Cortex of kidney (tissue), 1 donor: ENCODE measurements at places on chromosomes 2 and 18.

- DNase-seq = no peak
These were observed 233.1 kb downstream of the SEPTIN10 start for GRCh38 chr2:109380502-109381326.

- DNase-seq = no peak
These were observed 55.2 kb downstream of the TMEM247 start for GRCh38 chr2:46534589-46534988.

GRCh38 chr2:136448432-136448831 is 316.9 kb upstream of the THSD7B start:
- DNase-seq = no peak

DNA sequence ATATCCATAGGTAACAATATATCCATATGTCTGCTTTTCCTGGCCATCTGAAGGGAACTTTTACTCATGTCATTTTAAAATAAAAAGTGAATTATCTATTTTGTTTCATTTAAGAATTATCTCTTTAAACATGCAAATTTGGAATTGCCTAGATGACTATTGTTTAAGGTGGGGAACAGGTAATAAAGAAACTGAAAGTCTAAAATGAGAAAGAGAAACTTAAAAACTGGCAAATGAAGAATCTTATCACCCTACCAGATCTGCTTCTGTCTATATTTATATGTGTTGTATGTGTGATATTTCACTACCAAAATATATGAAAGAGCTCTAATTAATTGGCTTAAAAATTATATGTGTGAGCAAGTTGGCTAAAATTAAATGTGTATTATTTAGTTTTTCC is 243.2 kb upstream of the KCNH7 start:
- DNase-seq = no peak

DNA sequence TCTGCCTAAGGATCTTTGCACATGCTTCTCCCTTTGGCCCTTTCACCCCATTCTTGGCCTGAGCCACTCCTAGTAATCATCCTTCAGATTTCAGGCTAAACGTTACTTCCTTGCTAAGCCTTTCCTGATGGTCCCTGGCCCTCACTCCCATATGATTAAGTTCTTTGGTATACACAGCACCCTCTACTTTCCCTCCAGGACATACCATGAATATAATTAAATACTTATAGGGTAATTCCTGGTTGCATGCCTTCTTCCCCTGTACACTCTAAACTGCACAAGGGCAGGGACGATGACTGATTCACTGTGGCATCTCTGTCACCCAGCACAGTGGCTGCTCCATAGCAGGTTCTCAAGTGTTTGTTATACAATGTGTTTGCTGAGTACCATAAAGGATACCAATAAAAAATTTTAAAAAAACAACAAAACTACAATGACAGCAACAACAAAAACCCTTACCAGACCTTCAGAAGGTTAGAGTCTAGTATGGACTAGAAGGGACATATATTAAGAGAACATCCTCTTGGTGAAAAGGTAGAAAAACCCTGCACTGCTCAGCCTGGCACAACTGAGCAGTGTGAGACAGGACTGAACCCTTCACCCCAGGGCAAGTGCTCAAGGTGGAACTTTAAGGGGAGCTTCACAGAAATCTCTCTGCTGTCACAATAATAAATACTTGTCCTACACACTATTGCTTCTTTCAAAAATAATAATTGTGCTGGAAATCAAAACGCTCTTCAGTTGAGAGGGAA is 76.2 kb downstream of the AAK1 start:
- no peak for DNase-seq

DNA sequence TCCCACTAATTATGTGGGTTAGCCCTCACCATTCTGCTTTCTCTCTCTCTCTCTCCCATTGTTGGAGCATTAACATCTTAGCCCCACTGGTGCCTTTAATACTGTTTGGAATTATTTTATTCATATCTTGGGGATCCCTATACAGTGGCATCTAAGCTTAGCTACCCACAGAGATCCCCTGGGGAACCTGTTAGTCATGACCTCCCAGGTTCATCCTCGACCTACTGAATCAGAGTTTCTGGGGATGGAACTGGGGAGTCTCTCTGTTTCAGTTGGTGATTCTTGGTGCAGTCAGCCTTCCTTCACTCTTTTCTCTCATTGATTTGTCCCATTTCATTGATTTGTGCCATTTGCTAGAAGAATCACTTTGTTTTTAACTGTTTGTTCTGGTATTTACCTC is 137.3 kb downstream of the PLCL1 start:
- DNase-seq = no peak

DNA sequence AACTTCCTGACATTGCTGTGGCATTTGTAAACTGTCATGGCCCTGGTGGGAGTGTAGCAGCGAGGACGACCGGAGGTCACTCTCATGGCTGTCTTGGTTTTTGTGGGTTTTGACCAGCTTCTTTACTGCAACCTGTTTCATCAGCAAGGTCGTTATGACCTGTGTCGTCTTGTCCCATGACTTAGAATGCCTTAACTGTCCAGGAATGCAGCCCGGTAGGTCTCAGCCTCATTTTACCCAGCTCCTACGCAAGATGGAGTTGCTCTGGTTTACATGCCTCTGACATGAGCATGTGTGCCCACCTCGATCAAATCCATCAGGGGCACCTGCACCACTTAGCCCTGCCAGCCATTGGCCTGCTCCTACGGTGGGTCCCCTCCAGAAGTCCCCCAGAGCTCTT is 32.9 kb upstream of the SLC66A3 start:
- no peak for DNase-seq

GRCh38 chr2:9474361-9475057 is at the start of gene IAH1:
TSS of gene IAH1 (plus strand) at chr2:9474551. CDS start at chr2:9474567, 16 bp downstream.
- DNase-seq = no peak

DNA sequence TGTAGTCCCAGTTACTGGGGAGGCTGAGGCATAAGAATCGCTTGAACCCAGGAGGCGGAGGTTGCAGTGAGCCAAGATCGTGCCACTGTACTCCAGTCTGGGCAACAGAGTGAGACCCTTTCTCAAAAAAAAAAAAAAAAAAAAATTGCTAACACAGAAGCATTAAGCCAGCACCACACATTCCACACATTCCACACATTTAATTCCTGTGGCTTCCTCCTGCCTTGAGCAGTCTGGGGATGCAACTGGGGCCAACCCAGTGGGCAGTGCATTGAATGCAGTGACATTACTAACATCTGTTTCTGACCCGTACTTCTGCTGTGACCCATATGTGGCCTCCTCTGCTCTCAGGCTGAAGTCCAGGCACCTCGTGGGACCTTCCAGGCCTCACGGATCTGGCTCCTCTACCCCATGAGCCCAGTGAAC is 107.0 kb downstream of the BCL2L11 start:
- DNase-seq = no peak
